ENCODE measurements at places on chromosomes 5 and 9.

DNA sequence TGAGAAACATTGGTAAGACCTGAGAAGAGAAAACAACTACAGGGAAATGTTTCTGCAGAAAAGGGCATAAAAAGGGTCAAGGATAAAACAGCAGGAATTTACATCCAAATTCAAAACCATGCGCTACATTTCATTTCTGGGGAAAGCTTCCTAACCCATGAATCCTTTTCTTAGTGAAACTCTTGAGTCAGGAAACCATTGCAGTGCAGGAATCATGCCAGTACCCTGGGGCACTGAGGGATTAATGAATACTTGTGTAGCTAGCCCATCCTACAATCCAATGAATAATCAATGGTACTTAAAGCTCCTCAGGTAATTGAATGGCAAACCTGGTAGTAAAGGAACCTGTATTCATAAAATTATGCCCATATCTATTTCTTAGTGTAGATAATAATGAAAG lies 580.5 kb downstream of the TLE1 start:
- DNase-seq, result no peak

GRCh38 chr9:113602126-113603047 lies 138.9 kb downstream of the RGS3 start:
- peak; percentile 92 for DNase-seq

- no peak for DNase-seq
Measured at GRCh38 chr5:55304584-55304983, 2.9 kb downstream of the DHX29 start.

DNA sequence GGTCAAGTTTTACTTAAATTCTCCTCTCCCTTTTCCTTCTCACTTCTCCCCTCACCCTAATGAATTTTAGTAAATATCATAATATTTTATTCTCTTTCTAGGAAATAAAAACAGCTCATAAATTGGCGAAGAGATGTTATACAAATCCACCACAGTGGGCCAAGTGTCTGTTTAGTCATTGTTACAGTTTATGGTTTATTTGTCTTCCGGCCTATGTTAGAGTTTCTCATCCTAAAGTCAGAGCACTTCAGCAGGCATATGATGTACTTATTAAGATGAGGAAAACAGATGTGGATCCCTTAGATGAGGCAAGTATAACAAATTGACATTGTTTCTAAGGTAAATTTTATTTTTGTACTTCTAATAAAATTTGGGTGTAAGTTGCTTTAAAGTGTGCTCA lies 48.2 kb downstream of the RPS6 start:
- no peak for DNase-seq

DNA sequence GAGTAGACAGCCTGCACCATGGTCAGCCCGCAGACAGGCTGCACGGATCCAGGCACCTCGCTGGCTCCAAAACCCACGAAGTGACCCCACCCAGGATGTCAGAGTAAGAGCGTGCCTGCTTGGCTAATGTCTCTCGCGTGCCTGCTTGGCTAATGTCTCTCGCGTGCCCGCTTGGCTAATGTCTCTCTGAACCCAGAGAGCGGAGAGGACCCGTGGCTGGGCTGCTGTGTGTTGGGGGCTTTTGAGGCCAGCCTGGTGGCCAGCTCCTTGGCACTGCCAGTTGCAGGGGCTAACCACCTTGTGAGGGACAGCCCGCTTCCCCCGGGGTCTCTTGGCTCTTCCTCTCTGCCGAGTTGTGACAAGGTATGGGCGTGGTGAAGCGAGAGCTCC lies 8.9 kb upstream of the RXRA start:
- DNase-seq, result no peak

GRCh38 chr9:137452761-137453642 lies 6.1 kb downstream of the NSMF start:
- DNase-seq, result no peak

DNA sequence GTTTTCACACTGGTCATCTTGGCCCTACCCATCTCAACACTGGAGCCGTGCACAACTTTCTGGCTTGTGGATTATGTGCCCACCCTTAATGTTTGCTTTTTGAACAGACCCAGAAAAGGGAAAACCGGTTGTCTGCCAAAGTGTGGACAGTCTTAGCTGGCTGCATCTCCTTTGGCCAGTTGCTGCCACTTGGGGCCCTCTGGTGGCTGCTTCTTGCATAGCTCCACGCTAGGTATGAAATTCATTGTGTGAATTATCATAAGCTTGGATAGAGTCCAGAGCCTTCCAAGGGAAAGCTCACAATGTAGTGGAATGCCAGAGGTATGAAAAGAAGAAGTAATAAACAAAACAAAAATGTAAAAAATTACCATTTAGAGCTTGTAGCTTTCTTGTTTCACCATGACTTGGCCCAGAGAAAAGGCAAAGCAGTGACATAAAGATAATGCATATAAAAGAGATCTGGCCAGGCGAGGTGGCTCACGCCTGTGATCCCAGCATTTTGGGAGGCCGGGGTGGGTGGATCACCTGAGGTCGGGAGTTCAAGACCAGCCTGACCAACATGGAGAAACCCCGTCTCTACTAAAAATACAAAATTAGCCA lies 12.5 kb upstream of the SLC36A3 start:
- DNase-seq, result peak; percentile 80

GRCh38 chr9:138013836-138014562 lies 136.4 kb downstream of the CACNA1B start:
- DNase-seq, result no peak

DNA sequence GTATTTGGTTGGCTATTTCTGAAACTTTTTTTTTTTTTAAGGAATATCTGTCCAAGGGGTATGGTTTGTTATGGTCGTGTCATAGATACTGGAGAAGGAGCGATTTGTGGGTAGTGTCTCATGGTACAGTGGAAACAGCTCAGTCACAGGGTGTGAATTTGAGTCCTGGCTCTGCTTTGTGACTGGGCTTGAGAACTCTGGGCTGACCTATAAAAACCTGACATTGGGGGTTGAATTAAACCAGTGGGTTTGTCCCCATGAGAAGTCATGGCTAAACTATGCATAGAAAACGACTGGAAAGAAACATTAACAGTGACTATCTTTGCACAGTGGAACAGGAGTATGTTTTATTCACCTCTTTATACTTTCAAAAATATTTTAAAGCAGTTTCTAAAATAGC lies 54.7 kb downstream of the MACROH2A1 start:
- no peak for DNase-seq

GRCh38 chr5:69484891-69485290 lies 7.7 kb upstream of the OCLN start:
- no peak for DNase-seq

GRCh38 chr9:27054125-27054524 lies 48.7 kb upstream of the LRRC19 start:
- DNase-seq, result no peak

DNA sequence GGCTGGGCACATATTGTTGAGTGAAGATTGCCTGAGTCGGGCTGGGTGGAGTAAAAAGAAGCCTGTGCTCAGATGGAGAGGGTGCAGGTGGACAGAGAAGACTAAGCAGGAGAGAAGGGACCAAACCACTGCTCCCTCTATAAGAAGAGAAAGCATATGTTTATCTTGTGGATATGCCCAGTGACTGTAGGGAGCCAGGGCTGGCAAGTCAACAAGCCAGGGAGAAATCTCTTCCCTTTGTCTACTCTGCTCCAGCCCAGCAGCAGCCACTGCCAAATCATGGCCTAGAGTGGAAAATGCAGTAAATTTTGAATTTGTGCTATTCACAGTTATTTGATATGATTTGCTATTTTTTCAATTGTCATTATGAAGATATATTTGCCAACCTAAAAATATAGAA lies 33.2 kb upstream of the TRIM36 start:
- DNase-seq, result no peak

GRCh38 chr9:7454624-7455023 lies 345.0 kb downstream of the DMAC1 start:
- no peak for DNase-seq

DNA sequence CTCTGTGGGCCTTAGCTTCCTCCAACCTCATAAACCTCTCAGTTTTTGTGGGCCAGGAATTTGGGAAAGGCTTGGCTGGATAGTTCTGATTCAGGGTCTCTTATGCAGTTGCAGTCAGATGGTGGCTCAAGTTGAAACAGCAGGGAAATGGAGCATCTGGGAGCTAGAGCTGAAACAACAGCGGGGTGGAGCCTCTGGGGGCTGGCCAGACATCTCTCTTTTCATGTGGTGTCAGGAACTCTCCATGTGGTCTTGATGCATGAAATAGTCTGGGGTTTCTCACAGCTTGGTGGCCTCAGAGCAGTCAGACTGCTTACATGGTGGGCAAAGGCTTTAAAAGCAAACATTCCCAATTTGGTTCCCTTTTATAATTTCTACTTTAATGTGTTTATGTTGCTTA lies 13.5 kb downstream of the ZNF346 start:
- no peak for DNase-seq

DNA sequence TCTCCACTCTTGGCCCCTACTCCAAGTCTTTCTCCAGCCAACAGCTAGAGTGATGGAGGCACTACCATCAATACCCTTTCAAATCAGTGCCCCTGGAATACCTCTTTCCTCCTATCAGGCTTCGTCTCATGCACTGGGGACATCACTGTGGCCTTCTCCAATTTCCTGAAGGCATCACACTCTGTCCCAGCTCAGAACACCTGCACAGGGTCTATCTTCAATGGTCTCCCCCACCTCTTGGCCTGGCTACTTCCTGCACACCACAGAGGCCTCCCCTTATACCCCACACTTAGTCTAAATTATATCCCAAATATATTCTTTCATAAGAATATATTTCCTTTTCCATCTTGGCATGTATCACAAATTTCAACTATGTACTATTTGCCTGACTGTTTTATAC lies 34.5 kb downstream of the ECPAS start:
- no peak for DNase-seq

- DNase-seq, result no peak
Measured at GRCh38 chr5:8570528-8570927, 701.6 kb downstream of the MTRR start.

DNA sequence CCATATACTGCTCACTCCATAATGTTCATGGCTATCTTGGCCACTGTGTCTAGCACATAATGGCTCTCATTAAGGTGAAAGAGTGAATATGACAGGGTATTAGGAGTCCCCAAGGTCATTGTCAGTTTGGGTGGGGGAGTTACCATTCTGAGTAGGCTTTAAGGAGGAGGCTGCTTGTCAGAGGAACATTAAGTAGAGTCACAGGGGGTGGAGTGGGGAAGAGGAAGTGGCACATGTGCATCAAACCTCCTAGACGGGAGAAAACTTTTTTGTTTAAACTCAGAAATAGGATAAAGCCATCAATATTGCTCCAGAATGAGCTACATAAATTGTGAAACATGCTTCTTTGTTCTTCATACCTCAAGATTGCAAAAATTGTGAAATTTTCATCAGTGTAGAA lies 45.5 kb downstream of the DAB2IP start:
- DNase-seq, result no peak

DNA sequence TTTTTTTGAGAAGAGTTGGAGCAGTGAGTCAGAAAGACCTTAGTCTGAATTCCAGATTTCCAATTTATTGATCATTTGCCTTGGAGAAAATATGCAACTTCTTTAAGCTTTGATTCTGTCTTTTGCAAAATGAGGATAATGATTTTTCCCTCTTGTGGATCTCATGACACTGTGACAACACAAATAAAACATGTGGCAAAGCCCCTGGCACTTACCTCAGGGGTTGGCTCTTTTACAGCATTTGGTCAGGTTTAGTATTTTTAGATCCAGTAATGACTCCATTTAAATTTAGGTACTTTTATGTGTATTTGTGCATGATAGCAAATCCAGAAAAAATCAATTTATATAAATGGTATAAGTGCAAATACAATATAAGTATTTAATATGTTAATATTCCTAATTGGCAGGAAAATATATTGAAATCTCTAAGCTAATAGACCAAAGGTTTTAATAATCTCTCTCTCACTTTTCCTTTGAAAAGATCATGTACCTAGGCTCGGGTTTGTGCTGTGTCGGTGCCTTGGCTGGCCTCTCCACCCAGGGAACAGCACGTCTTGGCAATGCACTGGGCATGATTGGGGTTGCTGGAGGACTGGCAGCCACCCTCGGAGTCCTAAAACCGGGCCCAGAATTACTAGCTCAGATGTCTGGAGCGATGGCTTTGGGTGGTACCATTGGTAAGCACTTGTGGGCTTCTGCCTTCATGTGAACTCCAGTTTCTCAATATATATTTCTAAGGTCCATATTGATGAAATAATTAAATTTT lies 49.7 kb downstream of the NNT start:
- no peak for DNase-seq

- no peak for DNase-seq
Measured at GRCh38 chr9:108783731-108784495, 71.9 kb downstream of the ACTL7B start.

- DNase-seq, result peak; percentile 70
Measured at GRCh38 chr9:101566904-101567724, 27.7 kb downstream of the PPP3R2 start.

GRCh38 chr5:180784497-180785097 lies 18.0 kb downstream of the MGAT1 start:
- DNase-seq, result peak; percentile 86

DNA sequence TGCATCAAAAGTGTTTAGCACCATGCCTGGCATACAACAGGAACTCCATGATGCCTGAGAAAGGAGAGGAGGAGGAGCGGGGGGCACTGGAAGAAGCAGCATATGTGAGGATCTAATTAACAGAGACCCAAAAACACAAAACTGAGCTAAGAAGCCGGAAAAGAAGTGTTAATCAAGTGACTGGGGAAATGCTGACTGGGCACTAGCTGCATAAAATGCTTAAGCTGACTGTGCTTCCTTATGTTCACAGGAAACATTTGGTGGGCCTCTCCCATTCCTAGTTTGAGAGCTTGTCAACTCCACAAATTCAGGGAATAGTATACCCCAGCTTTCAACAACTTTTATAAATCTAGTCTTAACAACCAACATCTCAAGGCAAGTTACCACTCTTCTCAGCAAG lies 26.6 kb downstream of the DEPDC1B start:
- DNase-seq, result no peak

GRCh38 chr5:141814064-141814964 lies 63.9 kb downstream of the PCDH1 start:
- DNase-seq, result peak; percentile 73

GRCh38 chr5:132067451-132067850 lies 6.1 kb upstream of the CSF2 start:
- no peak for DNase-seq

- no peak for DNase-seq
Measured at GRCh38 chr5:175690025-175690424, 32.2 kb downstream of the HRH2 start.

DNA sequence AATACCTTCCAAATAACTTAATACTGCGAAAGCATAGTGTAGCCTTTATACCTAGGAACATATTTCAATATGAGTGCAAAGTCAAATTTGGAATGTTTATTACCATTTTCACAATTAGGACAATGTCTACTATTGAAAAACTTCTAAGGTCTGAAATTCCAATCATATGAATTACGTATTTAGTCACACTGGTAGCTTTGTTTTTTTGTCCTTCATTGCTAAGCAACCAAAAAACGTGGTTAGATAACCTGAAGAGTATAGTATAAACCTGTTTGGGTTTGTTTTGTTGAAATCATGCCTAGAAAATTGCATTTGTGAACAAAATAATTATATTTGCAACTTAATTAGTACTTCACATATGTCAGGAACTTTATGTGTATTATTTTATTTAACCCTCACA lies 134.2 kb downstream of the FBXO4 start:
- DNase-seq, result no peak

- no peak for DNase-seq
Measured at GRCh38 chr5:150645070-150645700, 4.7 kb downstream of the SYNPO start.

GRCh38 chr5:143064676-143065075 lies 294.5 kb downstream of the ARHGAP26 start:
- no peak for DNase-seq

- no peak for DNase-seq
Measured at GRCh38 chr9:91303741-91304415, 57.8 kb downstream of the AUH start.

GRCh38 chr9:117809751-117810150 lies 105.5 kb downstream of the TLR4 start:
- no peak for DNase-seq

- no peak for DNase-seq
Measured at GRCh38 chr9:90433398-90433941, 209.2 kb downstream of the DIRAS2 start.
